ENCODE measurements at places on chromosomes 6 and 20.

DNA sequence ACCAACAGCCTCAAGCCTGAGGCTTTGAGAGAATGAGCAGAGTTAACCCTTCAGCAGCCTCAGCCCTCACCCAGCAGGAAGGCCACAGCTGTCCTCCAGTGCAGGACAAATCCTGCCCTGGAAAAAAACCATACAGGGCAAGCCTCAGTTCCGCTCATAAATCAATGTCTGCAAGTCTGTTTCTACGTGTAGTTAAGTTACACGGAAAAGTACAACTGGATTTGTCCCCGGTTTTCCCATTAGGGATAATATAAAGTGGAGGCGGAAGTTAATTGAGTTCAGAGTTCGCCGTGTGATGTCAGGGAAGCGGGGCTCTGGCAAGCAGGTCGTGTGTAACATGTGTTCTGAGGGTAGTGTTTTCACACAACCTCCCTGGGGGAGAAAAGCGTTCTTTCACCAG lies 44.2 kb upstream of the EYA2 start:
- DNase-seq, result no peak

- DNase-seq, result no peak
These were observed 21.7 kb downstream of the THBS2 start for GRCh38 chr6:169231790-169232506.

DNA sequence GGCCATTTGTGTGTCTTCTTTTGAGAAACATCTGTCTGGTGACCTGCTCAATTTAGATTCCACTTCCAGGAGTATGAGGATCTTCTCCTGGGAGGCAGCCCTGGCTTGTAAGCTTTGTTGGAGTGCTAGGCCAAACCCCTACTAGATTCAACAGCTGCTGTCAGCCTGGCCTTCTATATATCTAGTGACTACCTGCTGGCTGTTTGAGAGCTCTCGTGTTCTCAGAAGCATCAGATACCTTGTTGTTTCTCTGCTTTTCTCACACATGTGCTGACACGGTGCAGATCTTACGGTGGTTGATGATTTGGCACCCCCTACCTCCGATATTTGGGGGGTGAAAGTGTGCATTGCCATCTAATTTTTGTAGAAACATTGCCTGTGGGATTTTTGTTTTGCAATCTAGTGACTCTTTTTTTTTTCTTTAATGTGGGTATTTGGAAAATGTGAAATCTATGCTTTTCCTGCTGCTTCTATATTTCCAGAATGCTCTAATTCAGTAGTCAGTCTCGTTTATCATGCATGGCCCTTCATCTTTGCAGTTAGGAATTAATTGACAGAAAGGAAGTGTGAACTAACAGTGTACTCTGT lies 4.7 kb downstream of the CCN2 start:
- no peak for DNase-seq

GRCh38 chr20:11234181-11234580 lies 560.4 kb upstream of the JAG1 start:
- no peak for DNase-seq

DNA sequence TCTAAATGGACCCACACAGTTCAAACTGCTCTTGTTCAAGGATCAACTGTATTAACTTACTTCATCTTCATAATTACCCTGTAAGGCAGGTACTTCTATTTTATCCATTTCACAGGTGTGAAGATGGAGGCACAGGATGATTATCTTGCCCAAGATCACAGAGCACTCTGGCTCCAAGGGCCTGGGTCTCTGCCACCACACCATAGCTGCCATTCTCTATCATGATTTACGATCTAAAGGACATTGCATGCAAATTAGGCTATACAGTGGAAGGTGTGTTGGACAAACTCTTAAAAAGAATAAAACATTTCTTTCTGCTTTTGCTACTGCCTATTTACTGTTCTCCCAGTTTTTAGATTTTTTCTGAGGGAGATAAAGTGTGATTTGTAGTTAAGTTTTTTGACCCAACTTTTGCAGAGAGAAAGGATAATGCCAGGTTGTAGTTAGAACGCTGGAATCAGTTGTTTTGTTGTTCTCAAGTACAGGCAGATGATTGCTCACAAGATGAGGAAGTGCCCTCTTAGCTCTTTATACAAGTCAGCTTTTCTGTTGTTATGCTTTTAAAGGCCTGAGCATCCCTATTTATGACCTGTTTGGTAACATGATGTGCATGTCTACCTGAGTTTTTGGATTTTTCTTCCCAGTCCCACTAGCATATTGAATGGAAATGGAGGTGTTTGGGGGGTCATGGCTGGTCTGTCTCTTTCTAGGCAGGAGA lies 247.9 kb downstream of the ZFAND3 start:
- no peak for DNase-seq

GRCh38 chr6:137827977-137828810 lies 38.9 kb upstream of the TNFAIP3 start:
- peak; percentile 60 for DNase-seq

DNA sequence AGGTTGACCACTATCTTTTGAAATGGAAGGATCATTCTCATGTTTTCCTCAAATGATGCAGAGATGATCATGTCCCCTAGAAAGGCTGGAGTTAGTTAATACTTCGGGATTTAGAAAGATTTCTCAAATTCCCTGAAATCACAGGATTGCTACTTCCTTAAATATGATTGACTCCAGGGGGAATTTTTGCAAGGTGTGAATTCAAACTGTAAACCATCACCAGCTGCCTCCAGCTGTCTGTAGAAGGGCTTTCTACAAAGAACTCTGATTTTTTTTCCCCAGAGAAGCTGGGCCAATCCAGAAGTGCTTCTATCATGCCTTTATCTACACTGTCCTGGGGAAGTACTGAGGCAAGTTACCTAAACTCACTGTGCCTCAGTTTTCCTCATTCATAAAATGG lies 114.5 kb downstream of the EDN1 start:
- DNase-seq, result no peak

GRCh38 chr20:63210011-63210605 lies 5.8 kb downstream of the YTHDF1 start:
- no peak for DNase-seq

DNA sequence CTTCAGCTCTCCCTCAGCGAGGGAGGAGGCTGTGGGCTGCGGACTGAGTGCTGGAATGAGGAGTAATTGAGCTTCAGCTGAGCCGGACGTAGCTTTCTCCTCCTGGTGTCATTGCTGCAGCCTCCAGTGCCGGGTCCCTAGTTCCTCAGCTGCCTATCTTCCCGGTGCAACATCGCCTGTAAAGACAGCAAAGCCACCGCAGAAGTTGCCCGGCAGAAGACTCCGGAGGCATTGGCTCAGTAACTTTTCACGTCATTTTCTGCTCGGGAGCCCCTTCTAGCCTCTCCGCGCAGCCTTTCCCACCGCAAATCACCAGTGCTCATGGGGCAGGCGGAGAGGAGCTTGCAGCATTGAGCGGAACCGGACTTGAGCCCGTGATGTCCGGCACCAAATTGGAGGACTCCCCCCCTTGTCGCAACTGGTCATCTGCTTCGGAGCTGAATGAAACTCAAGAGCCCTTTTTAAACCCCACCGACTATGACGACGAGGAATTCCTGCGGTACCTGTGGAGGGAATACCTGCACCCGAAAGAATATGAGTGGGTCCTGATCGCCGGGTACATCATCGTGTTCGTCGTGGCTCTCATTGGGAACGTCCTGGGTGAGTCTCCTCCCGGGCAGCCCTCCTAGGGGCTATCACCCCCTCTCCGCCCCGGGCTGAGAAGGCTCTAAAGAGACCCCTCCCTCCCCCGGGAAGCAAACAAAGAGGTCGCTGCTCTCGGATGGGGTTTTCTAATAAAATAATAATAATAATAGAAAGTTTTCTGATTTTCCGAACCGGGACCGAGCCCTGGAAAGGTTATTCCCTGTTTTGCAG lies at the start of gene HCRTR2:
Gene HCRTR2, plus strand, starts transcription at position 305 of the 816 bp plus-strand sequence. Its CDS starts 73 bp downstream, at position 378.
- no peak for DNase-seq

GRCh38 chr6:78597966-78598365 lies 269.4 kb upstream of the IRAK1BP1 start:
- DNase-seq, result no peak

DNA sequence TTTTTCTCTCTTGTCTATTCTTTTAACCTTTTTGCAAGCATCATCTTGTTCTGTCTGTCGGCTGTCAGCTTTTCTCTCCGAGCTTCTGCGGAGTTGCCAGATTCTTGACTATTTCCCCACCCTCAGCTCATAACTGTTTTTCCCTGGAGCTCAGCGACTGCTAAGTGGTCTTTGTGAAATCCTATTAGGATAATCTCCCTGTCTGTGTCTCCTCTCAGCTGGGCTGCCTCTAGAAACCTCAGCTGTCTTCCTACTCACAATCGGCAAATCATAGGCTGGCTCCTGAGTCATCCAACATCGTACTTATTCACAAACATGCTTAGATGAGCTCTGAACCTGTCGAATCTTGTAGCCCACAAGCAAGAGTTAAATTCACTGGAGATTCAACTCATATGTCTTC lies 332.3 kb downstream of the PTPRT start:
- no peak for DNase-seq

GRCh38 chr20:41004531-41005360 lies 23.9 kb upstream of the TOP1 start:
- DNase-seq, result peak; percentile 62

GRCh38 chr20:25399037-25399430 lies 8.4 kb upstream of the ABHD12 start:
- DNase-seq, result no peak

GRCh38 chr20:20712004-20712473 lies 405 bp downstream of the RALGAPA2 start:
- peak; percentile 16 for DNase-seq

- no peak for DNase-seq
These were observed 274.1 kb upstream of the CITED2 start for GRCh38 chr6:139648430-139649000.

DNA sequence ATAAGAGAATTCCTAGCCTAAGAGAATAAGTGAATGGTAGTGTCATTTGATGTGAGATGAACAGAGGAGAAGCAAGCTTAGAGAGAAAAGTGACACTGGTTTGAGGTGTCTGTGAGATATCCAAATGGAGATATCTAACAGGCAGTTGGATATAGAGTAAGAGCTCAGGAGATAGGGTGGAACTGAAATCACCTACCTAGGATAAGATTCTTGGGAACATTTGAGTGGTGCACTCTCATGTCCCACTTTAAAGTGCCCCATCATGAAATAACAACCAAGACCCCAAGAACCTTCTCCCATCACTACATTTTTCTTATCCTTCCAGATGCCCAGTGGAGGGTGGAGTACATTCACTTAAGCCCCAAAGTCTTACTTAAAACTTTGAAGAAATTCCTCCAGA lies 109.0 kb upstream of the MAFB start:
- DNase-seq, result no peak

DNA sequence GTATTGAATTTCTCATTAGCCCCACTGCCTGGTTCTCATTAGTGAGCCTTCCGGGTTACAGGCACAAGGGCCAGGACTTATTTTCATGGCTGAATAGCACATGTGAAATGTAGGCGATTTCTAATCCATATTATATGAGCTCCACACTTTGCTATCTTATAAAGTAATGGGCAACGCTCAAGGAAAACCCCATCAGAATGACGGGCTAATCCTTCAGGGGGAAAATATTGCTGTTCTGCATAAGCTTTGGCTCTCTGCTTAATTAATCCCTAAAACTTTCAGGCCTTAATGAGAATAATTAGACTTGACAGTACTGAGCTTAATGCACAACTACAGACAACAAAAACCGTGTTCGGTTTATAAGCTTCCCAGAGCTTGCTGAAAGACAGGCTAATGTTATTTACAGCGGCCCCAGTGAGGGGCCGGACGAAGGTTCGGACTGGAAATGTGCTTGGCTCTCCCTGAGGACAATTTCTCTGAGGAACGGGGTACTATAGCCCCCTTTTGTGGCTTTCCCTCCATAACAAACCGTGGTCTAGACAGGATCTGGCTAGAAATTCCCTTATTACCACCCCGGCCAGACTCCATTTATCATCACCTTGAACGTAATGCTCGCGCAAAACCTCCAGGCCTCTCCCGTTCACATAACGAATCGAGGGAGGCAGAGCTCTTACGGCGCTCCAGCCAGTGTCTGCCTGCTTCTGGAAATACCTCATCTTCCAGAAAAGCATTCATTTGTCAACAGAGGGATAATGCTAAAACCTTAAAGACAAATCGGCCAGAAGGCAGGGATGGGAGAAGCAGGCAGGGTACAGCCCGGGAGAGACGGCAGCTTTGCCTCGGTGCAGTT lies 164.5 kb downstream of the CD83 start:
- no peak for DNase-seq

DNA sequence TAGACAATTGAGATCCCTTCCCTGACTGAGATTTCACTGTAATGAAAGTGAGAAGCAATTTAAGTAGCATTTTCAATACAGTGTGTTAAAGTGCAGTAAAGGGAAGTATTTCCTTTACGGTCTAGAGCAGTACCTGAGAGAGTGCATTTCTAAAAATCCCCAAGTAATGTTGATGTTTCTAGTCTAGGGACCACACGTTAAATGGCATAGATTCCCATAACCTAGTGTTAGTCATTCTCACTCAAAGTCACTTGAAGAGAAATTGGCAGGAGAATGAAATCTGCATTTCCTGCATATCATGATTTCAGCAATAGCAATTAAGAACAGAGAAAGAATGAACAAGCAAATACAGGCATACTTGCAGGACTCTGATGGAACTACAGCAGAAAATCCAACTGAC lies 67.9 kb downstream of the CGA start:
- no peak for DNase-seq

GRCh38 chr6:81630719-81631118 lies 121.8 kb downstream of the TENT5A start:
- DNase-seq, result no peak

GRCh38 chr20:31717478-31718201 lies 5.0 kb downstream of the BCL2L1 start:
- DNase-seq, result no peak

DNA sequence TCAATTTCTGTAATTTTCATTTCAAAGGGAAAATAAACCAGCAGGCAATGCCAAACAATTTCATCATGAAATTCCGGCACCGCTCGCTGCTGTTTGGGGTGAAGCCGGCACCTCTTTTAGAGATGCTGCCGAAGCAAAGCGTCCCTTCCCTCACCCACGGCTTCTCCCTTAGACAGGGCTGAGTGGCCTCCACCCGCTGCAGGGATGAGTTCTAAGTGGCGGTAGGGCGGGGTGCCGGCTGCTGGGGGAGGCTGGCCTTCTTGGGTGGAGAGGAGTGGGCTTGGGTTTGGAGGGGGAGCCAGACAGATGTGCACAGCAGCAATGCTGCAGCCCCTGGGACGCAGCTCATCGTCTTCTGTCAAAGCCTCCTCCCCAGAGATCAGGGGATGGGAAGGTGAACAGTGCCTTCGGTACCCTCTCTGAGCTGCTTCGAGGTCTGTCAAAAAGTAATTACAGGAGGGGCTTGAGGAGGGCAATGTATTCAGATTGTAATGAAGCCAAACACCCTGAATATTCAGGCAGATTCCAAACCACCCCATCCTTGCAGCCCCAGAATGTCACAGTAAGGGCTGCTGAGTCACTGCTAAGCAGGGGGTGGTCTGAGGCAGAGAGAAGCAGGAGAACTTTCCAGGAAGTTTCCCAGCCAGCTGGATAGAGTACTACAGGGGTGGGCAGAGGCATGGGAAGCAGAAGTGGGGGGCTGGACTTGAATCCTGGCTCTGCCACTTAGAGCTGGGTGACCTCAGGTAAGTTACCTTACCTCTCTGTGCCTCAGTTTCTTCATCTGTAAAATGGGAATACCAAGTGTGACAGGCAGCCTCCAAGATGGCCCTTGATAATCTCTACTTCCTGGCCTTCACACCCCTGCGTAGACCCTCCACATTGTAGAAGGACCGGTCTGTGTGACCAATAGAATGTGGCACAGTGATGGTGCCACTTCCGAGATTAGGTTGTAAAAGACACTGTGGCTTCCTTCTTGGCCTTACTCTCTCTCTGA lies 96.6 kb downstream of the SULF2 start:
- no peak for DNase-seq
